SJCRH30 (cell line): ENCODE measurements at places on chromosomes 3 and 15.
A peak's percentile ranks its signal among the peaks of the same experiment; 100 is the strongest.

DNA sequence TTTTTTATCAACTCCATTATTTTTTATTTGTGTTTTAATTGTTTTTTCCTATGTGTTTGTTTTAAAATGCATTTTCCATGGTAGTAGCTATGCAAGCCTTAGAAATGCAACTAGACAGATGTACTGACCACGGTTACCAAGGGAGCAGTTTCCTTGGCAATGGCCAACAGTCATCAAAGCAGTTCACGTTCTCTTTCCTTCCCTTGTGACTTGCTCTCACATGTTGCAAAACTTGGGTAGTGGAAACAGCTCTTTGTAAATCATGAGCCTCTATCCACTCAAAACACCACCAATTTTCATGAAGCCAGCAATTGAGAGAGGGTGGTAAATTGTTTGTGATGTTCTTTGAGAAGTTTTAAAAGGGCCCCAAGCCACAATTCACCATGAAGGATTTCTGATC lies 499.4 kb upstream of the MDFIC2 start:
- peak; percentile 39 for DNase-seq

GRCh38 chr3:189771842-189772450 lies 140.8 kb downstream of the TP63 start:
- no peak for DNase-seq

GRCh38 chr3:127490271-127491023 lies 100.1 kb downstream of the TPRA1 start:
- no peak for DNase-seq

GRCh38 chr3:183435661-183436060 lies 7.2 kb upstream of the MCF2L2 start:
- no peak for DNase-seq

DNA sequence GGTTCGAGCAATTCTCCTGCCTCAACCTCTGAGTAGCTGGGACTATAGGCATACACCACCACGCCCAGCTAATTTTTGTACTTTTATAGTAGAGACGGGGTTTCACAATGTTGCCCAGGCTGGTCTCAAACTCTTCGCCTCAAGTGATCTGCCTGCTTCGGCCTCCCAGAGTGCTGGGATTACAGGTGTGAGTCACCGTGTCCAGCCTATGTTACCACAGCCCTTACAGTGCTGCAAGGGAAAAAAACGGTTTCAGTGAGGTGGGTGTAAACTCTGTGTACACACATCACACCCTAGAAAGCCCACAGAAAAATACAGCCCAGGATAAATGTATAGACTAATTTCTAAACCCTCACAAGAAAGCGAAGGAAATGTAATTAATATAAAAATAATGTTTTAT lies 103.5 kb upstream of the AKAP13 start:
- no peak for DNase-seq

DNA sequence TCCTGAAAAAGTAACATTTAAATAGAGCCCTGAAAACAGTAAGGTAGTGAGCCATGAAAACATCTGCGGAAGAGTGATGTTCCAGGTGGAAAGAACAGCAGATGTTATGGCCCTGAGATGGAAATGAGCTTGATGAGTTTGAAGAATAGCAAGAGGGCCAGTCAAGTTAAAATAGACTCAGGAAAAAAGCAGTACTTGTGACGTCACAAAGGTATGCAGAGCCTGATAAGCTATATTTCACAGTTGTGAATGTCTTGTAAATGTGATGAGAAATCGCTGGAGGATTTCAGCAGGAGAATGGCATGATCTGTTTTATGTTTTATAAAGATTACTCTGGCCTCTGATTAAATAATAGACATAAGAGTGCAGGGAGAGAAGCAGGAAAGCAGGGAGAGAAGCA lies 18.6 kb upstream of the SECISBP2L start:
- no peak for DNase-seq

- DNase-seq, result no peak
Measured at GRCh38 chr3:168585544-168585943, 489.8 kb upstream of the GOLIM4 start.

DNA sequence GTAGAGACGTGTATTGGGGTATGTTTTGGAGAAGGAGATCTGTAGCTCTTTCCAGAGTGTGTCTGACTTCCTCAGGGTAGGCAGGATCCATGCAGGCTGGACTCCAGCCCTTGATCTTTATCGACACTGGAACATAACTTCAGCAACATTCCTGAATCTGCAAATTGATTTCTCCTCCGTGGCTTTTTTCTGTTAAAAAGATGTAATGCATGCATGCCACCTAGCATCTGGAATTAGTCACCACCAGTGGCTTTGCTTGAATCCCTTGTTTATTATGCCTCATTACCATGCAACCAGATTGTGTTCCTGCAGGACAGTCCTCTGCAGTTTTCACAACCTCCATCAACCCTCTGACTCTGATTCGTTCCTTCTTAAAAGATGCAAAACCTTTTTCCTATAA lies 86.1 kb downstream of the CCNL1 start:
- DNase-seq, result no peak

DNA sequence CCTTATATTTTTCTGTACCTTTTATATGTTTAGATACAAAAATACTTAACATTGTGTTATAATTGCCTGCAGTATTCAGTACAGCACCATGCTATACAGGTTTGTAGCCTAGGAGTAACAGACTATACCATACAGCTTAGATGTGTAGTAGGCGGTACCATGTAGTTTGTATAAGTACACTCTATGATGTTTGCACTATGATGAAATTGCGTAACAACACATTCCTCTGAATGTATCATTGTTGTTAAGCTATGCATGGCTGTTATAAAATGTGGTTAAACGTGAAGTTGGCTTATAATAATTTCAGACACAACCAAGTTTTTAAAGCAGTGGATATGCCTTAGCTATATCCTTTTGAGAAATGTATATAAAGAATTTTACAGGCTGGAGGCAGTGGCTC lies 328.3 kb downstream of the PLCL2 start:
- DNase-seq, result no peak

DNA sequence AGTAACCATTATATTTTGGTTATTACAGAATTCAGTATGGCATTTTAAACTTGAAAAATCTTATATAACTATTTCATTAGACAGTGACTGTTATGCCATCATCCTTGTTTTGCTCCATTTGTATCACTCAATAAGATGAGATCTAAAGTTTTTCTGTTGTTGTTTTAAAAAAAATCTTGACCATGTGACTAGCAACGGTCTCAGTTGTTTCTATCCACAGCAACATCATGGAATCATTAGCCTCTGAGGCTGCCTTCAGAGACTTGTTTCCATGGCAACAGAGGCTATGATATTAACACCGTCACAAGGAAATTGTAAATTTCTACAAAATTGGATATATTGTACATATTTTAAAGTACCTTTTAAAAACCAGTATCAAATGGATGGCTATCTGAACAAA lies 129.8 kb downstream of the DLG1 start:
- DNase-seq, result no peak

GRCh38 chr3:45781841-45782240 lies 14.5 kb downstream of the SLC6A20 start:
- DNase-seq, result no peak

GRCh38 chr15:83516935-83517334 lies 69.8 kb downstream of the SH3GL3 start:
- no peak for DNase-seq

- DNase-seq, result no peak
Measured at GRCh38 chr15:101028321-101028720, 109.2 kb downstream of the LRRK1 start.

DNA sequence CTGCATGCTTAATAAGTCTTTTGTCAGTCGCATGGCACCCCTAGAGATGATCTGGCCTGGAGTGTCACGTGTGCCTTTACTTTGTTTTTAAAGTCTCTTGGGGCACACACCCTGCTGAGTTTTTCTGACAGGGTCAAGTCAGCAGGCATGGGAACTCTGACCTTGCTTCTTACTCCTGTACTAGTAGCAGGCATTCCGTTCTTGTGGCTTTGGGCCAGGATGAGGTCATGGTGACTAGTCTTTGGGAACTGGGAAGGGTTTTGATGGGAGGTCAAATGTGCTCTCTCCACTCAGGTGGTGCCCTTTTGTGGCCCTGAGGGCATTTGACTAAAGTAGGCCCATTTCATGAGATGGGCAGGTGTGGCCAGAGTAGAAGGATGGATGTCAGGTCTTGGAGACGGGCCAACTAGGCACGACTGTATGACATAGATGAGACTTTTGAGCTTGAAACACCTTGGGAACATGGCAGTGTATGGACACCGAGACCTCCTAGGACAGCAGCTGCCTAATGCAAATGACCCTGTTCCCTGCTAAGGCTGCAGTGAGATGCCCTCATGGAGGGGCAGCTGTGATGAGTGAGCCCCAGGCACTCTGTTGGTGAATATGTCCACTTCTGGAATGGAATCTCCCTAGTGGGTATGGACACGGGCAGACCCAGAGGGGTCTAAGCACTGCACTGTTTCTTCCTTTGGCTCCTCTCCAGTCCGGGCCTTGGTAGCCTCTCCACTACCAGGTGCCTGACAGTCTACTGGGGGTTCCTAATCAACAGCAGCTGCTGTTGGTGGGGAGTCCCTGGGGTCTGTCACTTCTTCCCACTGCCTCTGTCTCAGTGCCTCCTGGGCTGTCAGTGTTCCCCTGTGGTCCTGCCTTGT lies 16.4 kb downstream of the SRPRB start:
- peak; percentile 66 for DNase-seq

DNA sequence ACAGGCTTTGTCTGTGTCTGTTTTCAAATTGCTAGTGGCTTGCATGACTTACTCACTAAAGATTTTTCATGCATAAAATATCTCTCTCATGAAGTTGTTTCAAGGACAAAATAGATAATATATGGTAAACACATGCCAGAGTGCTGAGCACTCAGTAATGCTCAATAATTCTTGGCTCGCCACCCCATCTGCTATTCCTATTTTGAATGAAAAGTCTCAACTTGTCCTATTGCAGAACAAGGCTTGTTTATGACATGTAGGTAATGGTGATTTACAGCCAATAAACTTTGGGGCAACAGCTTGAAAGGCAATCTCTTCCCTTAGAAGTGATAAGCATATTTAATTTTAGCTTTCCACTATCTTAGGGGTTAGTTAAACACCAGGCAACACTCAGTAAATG lies 789.0 kb upstream of the ROBO1 start:
- DNase-seq, result no peak

DNA sequence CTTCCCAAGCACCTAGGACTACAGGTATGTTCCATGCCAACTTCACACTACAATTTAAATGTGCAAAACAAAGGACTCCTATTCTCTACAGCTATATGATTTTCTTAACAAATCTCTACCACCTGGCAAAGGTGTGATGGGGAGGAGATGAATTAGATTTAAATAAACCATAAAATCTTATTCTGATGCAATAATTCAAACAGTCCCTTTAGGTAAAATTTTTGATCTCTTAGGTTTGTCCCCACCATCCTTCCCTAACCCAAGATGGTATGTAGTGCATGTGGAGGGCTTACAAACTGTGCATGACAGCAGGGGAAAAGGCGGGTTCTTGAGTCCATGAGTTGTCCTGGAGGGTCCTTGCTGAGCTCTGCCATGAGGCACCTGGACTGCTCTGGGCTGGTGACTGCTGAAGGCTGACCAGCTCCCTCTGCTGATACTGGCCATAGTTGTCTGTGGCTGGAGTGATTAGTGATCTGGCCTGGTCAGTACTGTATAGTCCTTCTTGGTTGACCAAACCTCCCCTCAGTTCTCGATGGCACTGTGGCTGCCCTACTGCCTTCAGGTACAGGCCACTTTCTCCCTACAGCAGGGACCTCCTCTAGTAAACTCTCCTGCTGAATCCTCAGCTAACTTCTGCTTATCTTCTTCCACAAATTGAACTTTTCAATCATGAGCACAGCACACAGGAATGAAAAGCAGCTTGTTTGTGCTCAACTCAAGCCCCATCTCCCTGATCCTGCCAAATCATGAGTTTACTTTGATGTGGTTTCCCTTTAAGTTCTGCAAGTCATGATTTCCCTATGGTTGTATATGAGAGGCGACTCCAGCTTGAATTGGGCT lies 30.1 kb downstream of the CFAP161 start:
- DNase-seq, result no peak

DNA sequence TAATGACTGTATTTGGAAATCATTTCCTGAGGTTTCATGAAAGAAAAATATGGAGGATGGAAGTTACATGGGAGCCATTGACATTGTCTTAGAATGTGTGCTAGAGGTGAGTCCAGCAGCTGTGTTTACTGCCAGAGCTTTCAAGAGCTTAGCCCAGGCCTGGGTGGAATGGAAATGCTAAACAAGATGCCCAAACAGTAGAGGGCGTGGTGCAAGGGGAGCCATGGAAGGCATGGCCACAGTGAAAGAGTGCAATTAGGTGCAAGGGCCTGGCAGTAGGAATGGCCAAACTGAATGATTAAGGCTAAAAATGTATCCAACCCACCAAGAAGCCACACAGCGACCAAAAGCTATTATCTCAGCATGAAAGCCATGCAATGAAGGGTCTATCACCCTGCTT lies 257.7 kb upstream of the NR2F2 start:
- DNase-seq, result no peak

DNA sequence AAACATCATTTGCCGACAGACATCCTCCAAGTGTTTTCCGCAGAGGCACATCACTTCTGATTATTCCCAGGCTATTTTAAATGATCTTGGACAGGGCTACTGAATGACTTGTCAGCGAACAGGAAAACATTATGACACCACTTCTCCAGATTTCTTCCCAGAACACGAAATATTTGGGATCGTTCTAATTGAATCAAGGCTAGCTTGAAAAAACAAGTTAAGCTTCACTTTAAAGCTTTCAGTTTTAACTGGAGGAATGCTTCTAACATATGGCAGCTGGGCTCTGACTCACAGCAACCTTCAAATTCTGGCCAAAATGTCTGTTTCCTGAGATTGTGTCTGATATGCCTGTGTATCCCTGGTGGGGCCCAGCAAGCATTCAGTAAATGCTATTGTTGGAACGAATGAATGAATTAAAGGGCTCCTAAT lies 127.0 kb upstream of the ICE2 start:
- no peak for DNase-seq

DNA sequence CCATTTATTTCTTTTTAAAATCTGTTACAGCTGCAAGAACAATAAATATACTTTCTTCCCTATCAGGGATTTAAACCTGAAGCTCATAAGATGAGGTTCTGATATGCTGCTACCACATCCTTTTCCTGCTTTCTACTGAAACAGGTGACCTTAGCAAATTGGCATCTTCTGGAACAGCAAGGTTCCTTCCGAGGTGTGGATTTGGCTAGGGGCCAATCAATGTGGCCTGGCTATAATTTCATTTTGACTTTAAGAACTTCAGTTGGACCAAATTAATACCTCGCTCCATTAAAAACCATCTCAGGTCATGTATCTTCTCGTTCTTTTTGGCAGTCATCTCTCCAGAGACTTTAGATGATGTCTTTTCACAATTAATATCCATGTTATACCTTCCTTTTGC lies 53.4 kb upstream of the C3orf80 start:
- DNase-seq, result no peak

DNA sequence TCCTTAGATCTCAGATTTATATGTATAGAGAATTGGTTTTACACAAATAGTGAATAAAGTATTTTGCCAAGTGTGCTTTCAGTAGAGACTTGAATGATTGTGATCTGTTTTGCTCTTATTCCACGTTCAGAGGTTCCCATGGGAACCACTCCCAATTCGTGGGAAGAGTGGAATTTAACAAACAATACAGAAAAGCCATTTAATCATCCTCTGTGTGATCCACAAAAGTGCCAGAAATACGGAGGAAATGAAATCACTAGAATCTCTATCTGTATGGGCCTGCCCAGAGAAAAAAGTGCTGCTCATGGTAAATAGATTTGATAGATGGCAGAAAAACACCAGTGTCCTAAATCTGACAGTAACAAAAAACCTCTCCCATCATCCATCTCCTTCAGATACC lies 56.0 kb downstream of the CNTN4 start:
- DNase-seq, result no peak
